AG20443 (cell line): ENCODE measurements at places on chromosomes 3 and 15.

DNA sequence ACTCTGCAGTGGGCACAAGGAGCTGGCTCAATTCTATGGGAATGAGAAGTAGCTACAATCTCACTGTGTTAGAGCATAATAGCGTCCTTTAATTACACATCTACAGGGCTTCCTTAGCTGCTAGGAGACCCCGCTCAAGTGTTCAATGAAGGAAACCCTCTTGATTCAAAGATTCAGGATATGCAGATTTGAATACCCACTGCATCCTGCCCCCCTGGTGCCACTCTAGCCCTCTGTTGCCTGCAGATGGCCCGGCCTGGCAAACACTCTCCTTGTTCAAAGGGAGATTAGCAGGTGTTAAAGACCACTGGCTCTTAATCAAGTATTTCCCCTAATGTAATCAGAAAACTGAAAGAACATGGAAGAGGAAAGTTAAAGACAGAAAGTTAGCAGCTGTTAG, 356.6 kb downstream of the VGLL3 start:
- no peak for DNase-seq

- DNase-seq, result no peak
Observed at GRCh38 chr3:18847583-18848197, 300.6 kb upstream of the KCNH8 start.

DNA sequence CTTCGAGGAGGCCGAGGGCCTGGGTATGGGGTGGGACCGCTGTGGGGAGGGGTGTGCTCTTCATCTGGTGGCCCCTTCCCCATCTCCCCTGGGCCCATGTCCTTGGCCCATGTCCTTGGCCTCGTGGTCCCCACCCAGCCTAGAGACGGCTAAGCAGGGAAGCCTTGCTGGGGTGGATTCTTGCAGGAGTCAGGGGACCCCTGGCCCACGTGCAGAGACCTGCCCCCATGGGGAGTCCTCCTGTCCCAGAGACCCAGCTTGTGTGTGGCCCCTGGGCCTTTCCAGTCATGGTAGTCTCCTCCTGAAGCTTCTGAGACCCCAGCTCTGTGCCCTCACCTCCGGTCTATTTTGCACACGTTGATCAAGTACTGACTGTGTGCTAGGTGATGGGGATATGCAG, 97.4 kb downstream of the TBC1D2B start:
- no peak for DNase-seq

DNA sequence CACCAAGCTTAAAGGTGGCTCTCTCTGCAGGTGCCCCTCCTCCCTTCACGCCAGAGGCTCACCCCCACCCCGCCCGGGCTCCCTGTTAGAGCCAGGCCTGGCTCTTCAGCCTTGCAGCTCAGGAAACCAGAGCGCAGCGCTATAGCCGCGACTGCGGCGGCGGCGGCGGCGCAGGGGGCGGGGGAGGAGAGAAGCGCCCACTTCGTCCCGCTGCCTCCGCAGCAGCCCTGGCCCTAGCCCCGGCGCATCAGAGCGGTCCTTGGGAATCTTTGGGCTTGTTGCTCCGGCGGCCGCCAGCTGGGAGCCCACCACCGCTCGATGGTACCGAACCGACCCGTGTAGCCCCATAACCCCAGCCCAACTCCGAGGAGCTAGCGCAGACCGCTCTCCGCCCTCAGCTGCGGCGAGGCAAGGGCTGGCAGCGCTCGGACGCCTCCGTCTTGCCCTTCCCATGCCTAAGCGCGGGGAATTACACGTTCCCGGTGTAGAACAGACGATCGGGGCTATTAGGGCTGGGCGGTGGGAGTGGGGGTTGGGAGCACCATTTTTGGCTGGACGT, 1.2 kb downstream of the RASGRF1 start:
- DNase-seq, result no peak

GRCh38 chr15:40511472-40512133, 40.8 kb downstream of the CHST14 start:
- peak; percentile 91 for DNase-seq

- DNase-seq, result no peak
Observed at GRCh38 chr3:193761969-193762368, 169.0 kb downstream of the OPA1 start.

GRCh38 chr3:60384341-60384740, 866.9 kb downstream of the FHIT start:
- no peak for DNase-seq

- DNase-seq, result peak; percentile 17
Observed at GRCh38 chr3:88059380-88060170, 520 bp downstream of the ZNF654 start.
